CD4-positive, alpha-beta T cell treated with Interleukin-15 for 4 hours (primary cell): ENCODE measurements at places on chromosomes 5 and 9.

DNA sequence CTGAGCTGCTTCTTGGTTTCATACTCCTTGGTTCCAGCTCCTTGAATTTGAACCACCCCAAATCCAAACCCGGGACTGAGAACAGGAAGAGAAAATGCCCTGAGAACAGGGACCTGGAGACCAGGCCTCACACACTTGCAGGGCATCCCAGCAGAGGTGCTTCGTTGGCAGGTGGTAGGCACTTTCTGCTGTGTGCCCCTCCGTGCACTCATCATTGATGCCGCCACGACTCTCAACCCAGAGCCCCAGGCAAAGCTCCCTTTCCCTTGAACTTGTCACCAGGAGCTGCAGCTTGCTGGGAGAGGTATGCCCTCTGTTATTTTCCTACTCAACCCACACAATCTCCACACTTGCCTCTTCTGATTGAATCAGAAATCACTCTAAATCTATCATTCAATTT is 217.8 kb upstream of the IRX1 start:
- DNase-seq, result no peak

GRCh38 chr9:995192-995591 is 18.7 kb downstream of the DMRT3 start:
- no peak for DNase-seq

DNA sequence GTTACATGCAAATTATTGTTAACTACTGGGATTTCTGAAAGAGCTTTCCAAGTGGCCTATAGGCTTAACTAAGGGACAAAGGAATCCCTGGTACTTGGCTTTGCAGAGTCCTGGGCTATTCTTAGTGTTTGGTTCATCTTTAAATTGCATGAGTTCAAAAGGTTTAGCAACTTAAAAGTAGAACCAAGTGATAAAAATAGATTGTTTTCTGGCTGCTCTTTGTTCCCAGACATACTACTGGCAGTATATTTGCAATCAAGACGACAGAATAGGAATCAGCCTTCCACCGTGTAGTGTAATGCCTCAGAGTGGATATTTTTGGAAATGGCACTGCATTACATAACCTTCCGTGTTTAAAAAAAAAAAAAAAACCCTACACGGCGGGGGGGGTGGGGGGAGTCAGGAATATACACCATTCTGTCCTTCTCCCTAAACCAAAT is 1.0 kb downstream of the NREP start:
- DNase-seq, result no peak

DNA sequence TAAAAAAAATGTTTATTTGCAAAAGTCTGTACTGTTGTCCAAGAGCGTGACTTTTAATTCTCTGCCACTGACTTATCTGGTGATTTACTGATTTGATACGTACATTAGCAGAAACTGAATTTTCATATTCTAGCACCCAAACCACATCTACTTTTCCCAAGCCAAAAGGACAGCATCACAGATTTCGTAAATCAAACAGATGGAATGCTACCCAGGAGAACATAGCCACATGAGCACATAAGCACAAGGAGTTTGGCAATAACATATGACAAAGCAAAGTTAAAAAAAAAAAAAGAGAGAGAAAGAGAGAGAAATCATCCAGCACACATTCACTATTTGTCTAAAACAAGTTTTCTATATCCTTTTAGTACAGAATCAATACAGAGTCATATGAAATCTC is 83.7 kb downstream of the HINT1 start:
- DNase-seq, result no peak

DNA sequence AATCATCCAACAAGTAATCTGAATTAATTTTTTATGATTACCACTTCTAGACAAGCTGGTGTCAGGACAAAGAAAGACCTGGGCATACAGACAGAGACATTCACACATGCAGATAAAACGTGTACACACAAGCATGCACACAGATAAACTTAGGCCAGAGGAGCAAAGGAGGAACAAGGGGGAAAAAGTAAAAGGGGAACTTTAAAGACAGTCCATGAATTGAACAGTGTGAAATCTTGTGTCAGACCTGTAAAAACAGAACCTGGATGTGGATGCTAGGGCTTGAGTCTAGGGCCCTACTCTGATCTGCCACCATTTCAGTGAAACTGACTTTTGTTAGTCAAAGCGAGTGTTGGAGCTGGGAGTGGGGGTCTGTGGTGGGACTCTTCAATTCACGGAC is 11.2 kb upstream of the ZSWIM6 start:
- no peak for DNase-seq

GRCh38 chr9:129305246-129305645 is 127.2 kb upstream of the IER5L start:
- no peak for DNase-seq

DNA sequence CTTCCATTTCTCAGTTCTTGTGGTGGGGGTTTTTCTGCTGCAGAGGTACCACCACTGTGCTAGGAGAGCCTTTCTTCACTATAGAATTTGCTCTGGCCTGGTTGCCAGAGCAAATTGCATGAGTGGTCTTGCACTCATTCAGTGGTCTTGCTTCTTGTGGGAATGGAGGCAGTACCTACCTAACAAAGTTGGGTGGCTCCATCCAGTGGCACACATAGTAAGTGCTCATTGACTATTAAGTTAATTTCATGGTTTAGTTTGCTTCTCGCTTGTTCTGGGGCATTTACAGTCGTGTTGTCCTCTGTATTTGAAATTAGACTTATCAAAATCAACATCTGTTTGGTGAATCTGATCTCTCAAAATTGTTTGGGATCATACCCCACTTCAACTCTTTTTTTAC is 23.0 kb downstream of the SLC28A3 start:
- DNase-seq, result no peak

- DNase-seq, result peak; percentile 53
Measured at GRCh38 chr9:133160742-133161546, 2.8 kb downstream of the GBGT1 start.
